ENCODE measurements at places on chromosomes 7 and 10. TPM values are rescaled to one million over a fixed set of nuclear protein-coding genes. Genes with fewer than 3 reads are reported as not detected.

DNA sequence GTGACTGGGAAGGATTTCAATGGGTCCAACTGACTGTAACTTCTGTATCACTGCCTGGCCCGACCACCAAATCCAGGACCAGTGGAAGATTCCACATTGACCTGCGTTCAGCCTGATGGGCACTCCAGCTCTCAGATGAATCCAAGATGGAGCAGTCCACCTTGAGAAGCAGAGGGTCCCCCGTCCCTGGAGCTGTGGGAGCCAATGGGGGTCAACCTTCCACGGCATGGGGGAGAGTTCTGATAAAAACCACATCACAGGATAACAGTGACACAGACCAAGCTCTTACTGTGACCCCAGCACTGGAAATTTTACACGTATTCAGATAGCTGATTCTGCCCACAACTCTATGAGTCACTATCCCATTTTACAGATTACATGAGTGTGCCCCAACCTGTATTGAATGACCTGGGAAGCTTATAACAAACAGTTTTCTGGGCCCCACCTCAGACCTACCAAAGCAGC is 11.2 kb downstream of the ZCCHC24 start:
- DNase-seq: no peak

DNA sequence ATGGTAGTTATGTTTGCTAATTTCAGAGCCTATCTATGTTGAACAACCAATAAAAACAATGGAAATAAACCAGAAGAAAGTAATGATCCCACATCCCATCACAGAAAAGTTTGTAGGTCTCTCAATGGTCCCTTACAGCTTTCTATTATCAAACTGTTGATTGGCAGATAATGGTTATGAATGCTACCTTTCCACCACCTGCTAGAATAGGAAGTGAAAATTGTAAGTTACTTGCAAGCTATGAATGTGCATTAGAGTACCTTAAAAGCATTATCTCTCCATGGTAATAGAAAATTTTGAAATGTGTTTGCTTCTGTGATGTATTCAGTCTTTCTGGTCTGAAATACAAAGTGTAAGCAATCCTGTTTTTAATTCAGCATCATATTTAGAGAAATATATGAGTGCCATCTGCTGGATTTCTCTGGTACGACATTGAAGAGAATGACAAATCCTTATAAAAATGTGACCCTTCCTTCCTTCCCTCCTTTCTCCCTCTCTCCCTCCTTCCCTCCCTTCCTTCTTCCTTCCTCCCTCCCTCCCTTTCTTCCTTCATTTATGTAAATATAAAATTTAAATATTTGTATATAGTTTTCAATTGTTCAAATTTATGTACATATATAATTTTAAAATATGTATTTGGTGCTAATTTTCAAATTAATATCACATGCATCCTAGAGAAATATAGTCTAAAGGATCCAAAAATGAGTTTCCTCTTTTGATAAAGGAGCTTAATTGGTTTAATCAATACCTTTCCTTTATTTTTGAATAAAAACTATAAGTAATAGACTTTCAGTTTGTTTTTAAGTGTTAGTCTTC is 41.4 kb upstream of the PNLIPRP3 start:
- DNase-seq: no peak

PRPS1L1 gene
- total RNA-seq: not detected

DNA sequence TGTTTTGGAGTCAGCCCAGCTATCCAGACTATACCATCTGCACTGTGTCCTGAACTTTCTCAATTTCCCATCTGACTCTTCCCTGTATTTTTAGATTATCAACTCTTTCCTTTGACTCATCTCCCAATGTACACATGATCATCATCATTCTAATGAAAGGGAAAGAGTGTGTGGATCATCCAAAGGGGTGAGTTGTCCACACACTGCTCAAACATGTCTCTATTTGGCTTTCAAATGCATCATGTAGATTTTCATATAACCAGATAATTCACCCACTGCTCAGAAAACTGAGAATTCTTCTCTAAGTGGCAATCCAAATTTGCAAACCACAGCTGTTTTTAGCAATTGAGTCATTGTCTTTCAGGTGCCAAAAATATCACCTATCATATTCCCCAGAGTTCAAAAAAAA is 190.2 kb upstream of the HPS1 start:
- no peak for DNase-seq

- no peak for DNase-seq
These were observed 5.9 kb downstream of the SEMA3E start for GRCh38 chr7:83643012-83643411.

DNA sequence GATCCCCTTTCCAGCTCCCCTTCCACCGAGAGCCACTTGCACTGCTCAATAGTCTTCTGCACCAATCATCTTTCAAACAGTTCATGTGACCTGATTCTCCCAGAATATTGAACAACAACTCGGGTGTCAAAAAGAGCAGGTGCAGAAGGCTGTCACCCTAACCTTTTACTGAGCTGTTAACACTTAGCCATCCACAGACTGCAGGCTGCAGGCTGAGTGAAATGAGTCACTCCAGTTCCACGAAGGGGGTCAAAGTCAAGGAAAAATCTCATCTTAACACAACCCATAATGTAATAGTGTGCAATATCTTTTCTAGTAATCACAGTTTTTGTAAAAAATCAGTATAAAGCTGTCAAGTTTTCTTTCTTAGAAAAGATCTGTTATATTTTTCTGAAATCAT is 63.1 kb downstream of the MTPAP start:
- no peak for DNase-seq

INA gene
- not detected for total RNA-seq

DNA sequence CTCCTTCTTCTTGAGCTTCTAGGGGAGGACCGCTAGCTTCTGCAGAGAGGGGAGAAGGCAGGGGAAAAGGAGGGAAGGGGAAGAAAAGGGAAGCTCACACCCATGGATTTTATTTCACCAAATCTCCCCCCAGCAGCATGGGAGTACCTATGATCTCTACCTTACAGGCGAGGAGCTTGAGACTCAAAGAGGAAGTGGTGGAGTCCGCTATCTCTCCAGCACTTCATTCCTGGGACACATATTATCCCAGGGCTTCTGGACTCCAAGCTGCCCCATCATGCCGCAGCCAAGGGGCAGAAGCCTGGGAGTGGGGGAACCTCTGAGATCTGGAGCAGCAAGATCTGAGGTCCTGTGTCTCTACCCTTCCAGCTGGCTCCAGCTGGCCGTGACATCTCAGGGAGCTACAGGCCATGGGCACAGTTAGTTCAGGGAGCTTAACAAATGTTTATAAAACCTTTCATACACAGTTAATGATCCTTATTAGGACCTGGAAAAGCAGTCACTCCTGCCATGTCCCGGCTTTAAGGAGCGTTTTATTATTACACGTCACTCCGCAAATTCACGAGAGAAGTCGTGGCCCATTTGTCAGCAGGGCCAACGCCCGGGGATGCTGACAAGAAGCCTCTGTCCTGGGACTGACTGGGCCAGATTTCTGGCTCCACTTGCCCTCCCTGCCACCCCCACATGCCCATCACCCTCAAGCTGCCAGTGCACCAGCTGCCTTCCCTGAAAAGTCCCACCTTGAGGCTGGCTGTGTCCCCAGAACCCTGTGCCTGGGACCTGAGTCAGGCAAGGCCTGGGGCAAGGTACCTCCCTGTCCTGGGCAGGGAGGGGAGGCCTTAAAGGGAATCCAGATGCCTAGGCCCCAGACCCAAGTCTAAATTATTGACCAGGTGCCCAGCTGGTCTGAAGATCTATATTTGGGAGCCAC is 132.1 kb upstream of the ZMIZ1 start:
- DNase-seq: no peak

PPP1R17 gene
- not detected for total RNA-seq

PRKG1 gene
- 24.9 TPM for total RNA-seq

DNA sequence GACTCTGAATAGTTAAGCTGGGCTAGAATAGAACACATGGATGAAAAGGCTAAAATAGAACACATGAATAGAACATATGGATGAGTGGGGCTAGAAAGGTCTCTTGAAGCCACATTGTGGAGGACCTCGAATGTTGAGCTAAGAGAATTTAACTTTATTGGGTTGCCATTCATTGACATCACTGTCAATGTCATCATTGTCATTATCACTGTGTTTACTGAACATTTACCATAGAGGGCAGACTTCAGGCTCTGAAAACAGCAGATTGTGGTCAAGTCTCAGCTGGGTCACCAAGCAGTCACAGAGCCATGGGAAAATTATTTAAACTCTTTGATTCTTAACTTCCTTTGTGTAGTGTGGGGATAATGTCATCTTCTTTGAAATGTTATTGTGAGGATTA is 80.4 kb downstream of the WDFY4 start:
- DNase-seq: no peak

DNA sequence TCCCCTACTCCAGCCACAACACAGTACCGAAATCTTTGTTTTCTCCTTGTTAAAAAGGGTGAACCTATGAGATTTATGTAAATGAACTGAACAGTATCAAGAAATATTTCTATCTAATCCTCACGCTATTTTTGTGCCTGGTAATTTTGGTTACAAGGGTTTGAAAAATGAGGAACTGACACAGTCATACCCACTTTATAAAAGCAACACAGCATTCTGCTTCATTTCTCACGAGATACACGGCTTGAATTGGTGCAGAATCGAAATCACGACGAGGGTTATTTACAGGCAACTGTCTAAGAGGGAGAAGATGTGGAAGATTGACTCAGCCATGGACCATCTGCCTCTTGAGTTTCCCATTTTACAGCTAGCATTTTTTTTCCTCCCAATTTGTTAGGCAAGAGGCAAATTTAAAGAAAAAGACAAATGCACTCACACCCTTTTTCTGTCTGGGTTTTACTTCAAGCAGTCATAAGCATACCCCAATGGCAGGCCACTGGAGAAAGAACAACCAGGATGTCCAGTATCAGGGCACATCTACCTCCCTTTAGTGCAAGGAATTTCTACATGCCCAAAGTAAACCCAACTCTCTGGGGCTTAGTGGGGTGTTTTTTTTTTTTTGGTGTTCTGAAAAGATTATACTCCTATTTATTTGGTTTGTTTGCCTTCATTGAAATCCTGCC is 108.1 kb downstream of the ITGB8 start:
- DNase-seq: no peak

DNA sequence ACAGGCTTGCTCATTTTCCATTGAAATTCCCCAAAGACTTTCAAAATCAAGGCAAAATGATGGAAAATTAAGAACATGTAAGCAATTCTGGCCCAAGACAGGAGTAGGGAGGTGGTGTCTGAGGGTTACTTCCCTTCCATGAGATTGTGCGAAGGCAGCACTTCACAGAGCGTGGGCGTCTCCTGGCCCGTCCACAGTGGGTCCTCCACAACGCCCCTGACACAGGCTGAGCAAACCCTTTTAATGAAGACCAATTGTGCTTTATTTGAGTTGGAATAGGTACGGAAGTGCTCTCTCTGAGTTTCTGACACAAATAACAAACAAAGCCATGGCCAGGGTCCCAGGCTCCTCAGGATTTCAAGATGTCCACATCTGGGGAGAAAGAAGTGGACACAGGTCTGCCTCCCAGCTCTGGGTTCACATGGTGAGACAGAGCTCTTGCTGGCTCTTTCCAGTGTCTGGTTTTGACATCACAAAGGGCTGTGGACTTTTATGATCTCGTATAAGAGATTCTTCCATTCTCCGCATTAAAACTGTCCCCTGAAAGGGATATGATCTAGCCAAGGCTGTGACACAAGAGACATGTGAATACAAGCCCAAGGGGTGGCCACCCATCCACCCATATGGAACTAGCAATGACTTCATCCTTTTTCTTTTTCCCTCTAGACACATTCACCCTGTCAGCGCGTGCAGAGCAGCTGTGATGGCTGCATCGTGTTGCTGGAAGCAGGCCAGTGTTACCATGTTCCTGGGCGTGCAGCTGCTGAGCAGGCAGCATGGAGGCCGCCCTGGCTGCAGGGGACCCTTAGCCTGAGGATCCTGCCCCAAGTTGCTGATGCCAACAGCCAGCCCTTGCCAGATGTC is 145.6 kb downstream of the ADAM12 start:
- peak; percentile 80 for DNase-seq

GRCh38 chr7:75048435-75049379 is 24.9 kb downstream of the RCC1L start:
- DNase-seq: no peak

DNA sequence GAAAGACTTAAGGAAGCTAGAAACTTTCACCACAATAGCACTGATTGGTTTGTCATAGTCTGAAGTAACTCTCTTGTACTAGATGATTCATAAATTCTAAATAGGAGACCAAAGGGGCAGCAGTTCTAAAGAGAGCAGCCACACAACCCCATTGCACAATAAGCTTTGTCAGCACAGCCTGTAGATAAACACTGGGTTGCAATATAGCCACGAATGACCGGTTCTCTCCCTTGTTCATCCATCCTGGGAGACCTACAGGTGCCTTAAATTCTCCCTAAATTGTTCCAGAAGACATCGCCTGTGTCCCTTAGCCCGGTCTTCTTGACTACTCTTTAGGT is 167.0 kb downstream of the SNX13 start:
- no peak for DNase-seq

DNA sequence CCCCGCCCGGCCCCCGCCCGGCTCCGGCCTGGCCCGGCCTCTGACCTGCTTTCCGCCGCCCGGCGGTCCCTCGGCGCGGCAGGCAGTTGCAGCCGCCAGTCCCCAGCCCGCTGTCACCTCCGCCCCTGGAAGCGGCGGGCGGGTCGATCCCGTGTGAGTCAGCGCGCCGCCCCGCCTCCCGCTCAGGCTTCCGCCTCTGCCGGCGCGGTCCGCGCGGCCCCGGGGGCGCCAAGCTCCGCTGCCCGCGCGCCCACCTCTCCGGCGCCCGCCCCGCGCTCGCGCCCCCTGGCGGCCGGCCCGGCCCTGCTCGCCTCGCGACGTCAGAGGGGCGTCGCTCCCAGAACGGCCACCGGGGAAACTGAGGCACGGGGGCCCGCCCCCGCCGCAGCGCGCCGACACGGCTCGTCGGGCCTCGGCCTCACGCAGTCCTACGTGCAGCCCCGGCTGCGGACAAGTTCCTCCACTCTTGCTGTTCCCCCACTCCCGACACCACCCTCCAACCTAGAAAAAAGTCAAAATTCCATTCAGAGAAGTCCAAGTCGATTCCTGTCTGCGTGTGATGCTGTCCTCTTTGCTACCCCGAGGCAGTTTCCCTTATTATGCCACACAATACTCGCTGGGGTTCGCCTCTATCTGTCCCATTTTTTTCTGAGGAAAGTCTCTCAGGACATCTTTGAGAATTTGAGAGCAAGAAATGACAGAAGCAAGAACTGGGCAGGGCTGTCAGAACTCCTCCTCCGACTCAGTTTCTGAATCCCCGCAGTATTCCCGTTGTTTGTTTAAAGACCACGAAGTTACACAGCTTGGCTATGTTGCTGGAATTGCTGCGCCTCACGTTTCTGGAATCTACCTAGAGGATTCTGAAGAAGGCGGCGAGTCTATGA is at the start of gene DNMBP:
Gene DNMBP, minus strand, starts transcription at position 155 of the 884 bp plus-strand sequence. CDS start 37,823 bp downstream, outside the sequence.
- peak; percentile 94 for DNase-seq

DNA sequence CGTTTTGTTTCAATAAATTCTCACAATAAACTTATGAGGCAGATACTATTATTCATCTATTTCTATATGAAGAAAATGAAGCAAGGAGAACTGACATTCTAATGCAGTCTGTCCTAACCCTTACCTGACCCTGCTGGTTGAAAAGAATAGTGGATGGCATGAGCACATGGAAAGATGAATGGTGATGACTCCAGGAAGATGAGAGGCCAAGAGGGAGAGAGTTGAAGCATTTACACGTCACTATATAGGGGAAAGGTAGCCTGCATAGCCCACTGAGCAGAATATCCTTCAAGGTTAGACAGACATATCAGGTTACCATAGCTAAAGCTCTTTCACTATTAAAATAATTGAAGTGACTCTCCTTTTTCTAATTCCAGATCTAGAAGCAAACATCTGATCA is 163.9 kb upstream of the CDK1 start:
- DNase-seq: no peak

Measured in left ventricle myocardium superior (tissue), 1 donor.